Renal pelvis (tissue), 12 donors: ENCODE measurements at places on chromosomes 2 and 18. TPM values are rescaled to one million over a fixed set of nuclear protein-coding genes. Genes with fewer than 3 reads are reported as not detected.

Gene REG1B
- polyA plus RNA-seq, result not detected

Gene OTX1
- polyA plus RNA-seq, result not detected

Gene SP9
- not detected for polyA plus RNA-seq

Gene TUBB8B
- 1.7 TPM for polyA plus RNA-seq

Gene REEP1
- 2.7 TPM for polyA plus RNA-seq

- DNase-seq, result no peak
Measured at GRCh38 chr18:42689310-42689709, 426.2 kb downstream of the RIT2 start.

GRCh38 chr2:221310730-221311129 is 261.4 kb downstream of the EPHA4 start:
- no peak for DNase-seq

DNA sequence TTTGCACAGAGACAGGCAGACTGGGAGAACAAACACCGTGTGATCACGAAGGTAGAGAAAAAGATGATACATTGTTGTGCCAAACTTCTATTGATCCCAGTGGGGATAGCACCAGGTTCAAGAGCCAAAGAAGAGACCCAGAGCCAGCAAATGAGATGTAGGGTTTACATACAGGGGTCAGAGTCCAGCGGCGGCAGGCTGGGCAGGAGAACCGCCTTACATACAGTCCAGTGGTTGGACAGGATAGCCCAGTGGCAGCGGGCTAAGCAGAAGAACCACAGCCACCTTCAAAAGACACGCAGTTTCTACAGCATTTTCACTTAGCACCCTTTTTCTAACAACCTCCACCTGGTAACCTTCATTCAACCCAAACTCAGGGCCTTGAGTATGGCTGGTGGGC is 932.8 kb downstream of the SLC4A3 start:
- DNase-seq, result no peak

DNA sequence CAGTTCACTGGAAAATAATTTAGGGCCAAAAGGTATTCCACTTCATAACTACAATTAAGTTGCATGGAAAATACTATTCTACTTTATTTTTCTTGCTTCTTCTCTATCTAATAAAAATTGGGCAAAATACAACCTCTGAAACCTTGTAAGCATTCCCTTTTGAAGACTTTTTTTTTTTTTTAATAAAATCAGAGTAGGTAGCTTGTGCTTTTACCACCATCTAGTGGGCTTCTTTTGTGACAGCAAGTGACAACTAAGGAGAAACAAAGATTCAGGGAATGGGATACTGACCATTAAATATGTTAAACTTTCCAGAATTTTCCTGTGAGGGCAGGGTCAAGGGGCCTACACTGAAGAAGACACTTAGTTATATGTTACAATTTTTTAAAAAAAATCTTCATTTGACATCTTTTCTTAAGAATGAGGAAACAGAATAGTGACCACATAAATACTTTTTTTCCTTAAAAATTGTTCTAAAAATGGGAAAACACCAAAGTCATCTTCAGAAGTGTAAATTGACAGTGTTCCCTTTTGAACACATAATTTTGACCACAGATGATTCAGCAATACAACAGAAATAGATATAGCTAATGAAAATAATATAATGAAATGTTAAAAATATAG is 1183.2 kb upstream of the ACVR2A start:
- DNase-seq, result peak; percentile 30

GRCh38 chr2:11976073-11976472 is 229.6 kb downstream of the LPIN1 start:
- no peak for DNase-seq

DNA sequence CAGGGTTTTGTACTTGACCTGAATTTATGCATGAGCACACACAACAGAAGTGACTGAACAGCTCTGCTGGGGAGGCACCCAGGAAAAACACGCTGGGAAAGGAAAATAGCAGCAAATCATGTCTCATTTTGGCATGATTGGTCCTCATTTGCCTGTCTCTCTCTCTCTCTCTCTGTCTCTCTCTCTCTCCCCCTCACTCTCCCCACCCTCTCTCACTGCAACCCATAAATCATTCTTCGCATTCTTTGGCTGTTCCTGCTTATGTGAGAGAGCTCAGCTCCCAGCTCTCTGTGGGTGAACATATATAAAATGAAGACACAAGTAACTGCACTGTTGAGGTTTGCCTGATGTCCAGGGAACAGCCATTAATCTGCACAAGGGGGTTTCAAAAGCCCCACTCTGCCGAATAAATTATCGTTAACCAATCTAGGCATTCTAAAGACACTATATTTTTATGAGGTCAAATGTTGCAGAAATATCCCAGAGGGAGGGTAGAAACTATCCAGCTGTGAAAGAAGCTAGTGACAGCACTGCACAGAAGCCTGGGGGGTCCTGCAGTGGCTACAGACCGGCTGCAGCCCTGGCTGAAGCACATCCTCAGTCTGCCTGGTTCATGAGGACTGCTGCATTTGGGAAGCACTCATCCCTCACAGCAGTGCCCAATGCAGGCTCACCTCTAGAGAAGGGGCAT is 260.3 kb downstream of the AFF3 start:
- DNase-seq, result peak; percentile 93

DNA sequence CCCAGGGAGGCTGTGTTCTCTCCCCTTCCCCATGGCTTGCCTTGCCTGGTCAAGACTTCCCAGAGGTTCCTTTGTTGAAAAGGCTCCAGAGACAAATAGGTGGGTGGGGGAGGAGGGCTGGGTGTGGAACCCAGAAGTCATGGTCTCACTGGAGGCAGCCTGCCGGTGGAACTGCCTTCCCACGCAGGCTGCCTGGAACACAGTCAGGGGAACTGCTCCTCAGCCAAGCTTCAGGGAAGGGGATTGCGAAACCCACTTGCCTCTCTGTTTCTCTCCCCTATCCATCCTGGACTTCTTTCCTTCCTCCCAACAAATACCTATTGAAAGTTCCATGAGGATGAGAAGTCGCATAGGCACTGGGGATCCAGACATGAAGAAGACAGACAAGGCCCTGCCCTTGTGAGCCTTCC is 31.6 kb downstream of the MARCO start:
- DNase-seq, result no peak

DNA sequence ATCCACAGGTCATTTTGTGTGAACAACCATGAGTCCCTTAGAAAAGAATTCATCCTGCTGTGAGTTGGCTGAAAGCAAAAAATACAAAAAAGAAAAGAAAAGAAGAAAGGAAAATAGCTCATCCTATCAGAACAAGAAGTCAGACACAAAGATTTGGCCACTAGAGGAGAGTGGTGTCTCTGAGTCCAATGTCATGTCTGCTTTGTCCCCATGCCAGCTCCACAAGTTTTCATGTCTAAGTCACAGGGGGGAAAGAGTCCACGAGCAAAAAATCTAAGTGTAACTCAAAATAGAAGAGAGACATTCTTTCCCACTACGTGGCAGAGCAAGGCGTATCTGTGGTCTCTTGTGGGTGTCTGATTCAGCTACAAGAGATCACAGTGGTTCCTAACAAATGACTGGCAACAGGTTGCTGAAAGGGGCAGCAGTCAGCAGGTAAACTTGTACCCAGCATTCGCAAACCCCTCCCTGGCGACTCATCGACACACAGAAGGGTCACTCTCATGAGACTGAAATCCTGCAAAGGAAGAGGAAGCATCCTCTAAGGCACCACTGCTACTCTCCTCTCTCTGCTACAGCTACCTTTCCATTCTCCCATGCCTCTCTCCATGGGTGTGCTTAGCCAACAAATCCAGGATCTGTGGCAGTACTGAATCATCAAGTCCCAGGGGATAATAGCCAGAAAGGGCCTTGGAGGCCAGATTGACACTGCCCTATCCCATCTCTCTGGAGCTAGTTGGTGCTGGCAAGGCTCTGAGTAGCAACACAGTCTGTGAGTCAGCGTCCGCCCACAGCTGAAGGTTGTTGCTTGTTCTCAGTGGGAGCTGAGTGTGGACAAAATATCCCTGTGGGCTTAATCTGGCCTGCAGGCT is 123.0 kb upstream of the SLC39A10 start:
- DNase-seq, result no peak

DNA sequence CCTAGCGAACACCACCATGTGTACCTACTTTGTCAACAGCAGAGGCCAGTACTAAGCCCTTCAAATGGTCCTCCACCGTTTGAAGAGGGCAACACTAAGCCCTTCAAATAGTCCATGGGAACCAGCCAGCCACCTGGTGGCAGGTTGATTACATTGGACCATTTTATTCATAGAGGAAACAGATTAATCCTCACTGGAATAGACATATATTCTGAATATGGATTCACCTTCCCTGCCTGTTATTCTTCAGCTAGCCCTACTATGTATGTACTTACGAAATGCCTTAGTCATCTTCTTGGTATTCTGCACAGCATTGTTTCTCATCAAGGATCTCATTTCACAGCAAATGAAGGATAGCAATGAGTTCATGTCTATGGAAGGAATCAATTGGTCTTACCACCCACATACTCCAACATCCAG is 10.0 kb upstream of the ZNF396 start:
- DNase-seq, result no peak

DNA sequence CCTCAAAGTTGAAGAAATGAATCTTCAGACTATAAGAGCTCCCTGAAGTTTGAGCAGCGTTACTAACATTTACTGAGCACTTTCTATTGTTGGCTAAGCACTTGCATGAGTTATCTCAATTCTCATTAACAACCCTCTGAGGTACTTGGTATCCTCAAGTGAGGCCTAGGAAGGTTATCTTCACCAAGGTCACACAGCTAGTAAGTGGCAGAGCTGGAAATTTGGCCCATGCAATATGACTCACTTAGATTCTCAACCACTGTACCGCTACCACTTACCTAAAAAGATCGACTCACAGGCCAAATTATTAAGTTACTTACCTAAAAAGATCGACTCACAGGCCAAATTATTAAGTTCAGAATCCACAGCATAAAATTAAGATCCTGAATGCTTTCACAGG is 8.7 kb upstream of the METAP1D start:
- no peak for DNase-seq

GRCh38 chr2:17959833-17960232 is 81.4 kb downstream of the KCNS3 start:
- DNase-seq, result no peak
